ENCODE measurements at places on chromosomes 13 and 19. TPM values are rescaled to one million over a fixed set of nuclear protein-coding genes. Genes with fewer than 3 reads are reported as not detected.

Gene BRCA2
- 8.0 TPM for polyA plus RNA-seq

Gene TEX26
- polyA plus RNA-seq, result 2.8 TPM

Gene ETV2
- polyA plus RNA-seq, result 1.1 TPM

Gene TNNI3
- 4.4 TPM for polyA plus RNA-seq

Gene CLDN10
- polyA plus RNA-seq, result 89.2 TPM
